ENCODE measurements at places on chromosomes 6 and 20.

GRCh38 chr6:47187893-47188587, 121.7 kb downstream of the TNFRSF21 start:
- DNase-seq = no peak

- DNase-seq = no peak
Measured at GRCh38 chr6:142802124-142802523, 142.9 kb downstream of the HIVEP2 start.

DNA sequence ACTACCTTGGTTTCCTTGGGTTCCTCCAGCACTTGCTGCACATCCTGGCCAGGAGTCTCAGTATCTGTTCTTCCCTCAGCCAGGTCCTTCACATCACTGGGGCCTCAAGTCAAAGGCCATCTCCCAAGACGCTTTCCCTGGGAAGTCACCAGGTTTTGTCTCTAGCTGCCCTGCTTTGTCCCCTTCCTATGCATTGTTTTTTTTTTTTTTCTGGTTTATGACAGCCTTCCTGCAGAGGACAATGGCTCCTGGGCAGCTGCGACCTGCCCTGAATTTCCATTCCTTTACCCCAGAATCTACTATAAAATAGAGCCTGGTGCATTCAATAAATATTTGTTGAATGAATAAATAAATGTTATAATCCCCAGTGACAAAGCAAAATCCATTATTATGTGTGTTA, 687.3 kb downstream of the QKI start:
- no peak for DNase-seq

- no peak for DNase-seq
Measured at GRCh38 chr6:14118091-14118439, 493 bp downstream of the CD83 start.

GRCh38 chr6:73664701-73665100, 10.9 kb upstream of the SLC17A5 start:
- DNase-seq = no peak

GRCh38 chr6:134249239-134249758, 68.6 kb downstream of the SGK1 start:
- no peak for DNase-seq

GRCh38 chr6:161660666-161661571, 387.1 kb upstream of the AGPAT4 start:
- DNase-seq = no peak

DNA sequence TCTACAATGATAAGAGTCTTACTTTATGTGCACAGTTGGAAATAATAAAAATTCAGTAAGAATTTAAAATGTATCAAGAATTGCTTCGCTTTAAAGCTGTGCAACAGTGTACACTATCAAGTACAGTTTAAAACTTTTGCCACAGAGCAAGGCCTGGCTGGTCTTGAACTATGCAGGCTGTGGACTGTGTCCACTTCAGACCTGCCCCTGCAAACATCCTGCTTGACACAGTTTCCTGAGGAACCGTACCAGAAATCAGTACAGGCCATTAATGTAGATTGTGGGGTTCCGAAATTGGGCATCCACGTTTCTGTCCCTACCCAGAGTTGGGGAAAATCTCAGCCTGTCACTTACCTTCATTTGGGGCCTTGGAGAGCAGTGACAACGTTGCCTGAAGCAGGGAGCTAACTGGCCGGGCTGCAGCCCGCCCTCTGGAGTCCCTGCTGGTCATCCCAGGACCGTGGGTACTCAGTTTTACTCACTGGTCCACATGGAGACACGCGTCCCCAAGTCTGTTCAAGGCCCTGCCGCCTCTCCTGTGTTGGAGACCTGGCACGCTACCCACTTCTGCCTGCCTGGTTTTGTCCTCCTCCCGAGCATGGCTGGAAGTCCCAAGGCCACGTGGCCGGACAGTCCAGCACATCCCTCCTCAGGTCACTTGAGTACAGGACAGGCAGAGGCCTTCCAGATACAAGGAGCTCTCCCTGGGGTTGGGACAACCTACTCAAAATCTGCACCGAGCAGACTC, 8.4 kb downstream of the NINL start:
- no peak for DNase-seq

DNA sequence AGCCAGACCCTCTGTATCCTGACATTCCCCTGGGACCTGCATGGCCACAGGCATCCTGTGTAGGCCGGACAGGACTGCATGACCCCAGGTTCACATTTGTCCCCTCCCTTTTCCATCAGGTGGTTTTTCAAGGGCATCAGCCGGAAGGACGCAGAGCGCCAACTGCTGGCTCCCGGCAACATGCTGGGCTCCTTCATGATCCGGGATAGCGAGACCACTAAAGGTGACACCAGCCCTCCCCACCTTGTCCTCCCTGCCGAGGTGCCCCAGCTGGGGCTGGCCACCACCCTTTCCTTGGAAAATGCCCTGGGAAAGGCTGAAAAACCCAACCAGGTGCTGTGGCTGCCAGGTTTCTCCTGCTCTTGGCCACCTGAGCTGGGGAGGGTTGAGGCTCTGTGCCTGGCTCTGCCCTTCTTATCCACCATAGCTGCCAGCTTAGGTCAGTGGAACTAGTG, 27.6 kb downstream of the HCK start:
- DNase-seq = no peak

GRCh38 chr6:108661430-108661829, 100.7 kb downstream of the FOXO3 start:
- DNase-seq = no peak

DNA sequence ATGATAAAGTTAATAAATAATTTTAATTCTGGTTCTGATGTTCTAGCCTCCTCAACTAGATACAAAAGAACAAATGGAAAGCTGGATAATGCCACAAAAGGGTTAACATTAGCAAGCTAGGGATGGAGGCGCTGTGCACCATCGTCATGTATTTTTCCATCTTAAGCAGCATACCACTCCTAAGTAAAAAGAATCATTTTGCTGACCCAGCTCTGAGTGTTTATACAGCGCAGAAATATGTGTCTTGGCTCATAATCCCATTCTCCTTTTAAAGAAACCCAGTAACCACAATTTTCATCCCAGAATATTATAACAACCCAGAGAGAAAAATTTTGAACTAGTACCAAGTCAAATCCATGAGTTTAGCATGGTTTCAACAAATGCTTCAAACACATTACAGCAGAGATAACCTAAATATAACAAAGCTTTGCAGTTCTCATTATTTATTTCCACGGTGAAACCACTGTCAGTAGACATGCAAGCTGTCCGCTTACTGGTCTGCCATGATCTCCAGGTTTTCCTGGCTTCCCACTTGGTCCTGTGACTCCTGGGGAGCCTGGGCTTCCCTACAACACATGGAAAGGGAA, 111.1 kb downstream of the COL12A1 start:
- no peak for DNase-seq

- DNase-seq = no peak
Measured at GRCh38 chr6:74976701-74977100, 229.2 kb downstream of the COL12A1 start.

DNA sequence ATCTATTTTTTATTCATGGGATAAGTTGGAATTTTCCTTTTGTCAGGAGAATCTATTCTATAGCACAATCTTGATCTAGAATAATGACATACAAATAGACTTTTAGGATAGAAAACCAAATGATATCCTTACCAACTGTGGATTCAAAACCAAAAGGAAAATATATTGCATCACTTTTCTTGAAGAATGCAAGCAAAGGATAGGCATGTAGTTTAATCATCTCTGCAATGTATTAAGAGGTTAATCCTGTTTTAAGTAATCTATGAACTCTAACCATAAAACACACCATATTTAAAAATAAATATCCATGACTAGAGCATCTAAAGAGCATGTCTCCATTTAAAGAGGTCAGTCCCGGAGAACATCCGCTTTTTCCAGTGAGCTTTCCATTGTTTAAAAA, 106.7 kb upstream of the CNKSR3 start:
- DNase-seq = no peak

DNA sequence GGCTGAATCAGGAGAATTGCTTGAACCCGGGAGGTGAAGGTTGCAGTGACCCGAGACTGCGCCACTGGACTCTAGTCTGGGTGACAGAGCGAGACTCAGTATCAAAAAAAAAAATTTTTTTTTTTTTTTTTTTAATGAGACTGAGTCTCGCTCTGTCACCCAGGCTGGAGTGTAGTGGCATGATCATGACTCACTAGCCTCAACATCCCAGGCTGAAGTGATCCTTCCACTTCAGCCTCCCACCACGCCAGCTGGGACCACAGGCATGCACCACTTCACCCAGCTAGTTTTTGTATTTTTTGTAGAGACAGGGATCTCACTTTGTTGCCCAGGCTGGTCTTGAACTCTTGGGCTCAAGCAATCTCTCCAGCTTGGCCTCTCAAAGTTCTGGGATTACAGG, 53.3 kb downstream of the MYO6 start:
- no peak for DNase-seq

DNA sequence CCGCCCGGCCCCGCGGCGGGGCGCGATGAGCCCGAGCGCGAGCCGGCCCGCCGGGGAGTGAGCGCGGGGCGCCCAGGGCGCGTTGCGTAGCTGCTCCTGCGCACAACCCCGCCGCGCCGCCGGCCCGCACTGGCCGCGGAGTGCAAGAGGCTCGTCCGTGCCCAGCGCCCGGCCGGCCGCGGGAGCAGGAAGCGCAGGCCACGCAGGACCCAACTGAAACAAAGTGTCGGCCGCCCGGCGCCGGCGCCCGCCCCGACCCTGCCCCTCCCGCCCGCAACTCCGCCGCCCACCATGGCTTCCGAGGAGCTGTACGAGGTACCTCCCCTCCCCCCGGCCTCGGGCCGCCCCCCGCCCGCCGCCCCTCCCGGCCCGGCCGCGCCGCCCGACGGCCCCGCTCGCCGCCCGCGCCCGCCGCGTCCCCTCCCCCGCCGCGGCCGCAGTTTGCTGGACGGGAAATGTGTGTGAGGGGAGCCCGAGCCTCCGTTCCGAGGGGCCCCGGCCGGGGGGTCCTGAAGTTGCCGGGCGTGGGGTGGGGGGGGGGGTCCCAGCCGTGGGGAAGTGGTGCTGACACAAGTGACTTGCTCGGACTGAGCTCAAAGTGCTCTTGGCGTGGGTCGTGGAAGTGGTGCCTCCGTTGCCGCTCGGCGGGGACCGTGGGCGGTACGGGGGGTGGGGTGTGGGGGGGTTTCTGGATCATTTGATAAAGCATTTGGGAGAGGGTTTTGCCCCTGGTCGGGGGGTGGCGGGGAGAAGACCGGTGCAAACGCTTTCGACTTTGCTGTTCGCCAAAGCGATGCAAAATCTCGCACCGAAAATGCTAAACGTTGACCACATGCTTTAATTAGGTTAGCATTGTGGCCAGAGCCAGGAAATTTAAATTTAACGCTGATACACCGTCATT, 539 bp downstream of the CDYL start:
- DNase-seq = peak; percentile 47

DNA sequence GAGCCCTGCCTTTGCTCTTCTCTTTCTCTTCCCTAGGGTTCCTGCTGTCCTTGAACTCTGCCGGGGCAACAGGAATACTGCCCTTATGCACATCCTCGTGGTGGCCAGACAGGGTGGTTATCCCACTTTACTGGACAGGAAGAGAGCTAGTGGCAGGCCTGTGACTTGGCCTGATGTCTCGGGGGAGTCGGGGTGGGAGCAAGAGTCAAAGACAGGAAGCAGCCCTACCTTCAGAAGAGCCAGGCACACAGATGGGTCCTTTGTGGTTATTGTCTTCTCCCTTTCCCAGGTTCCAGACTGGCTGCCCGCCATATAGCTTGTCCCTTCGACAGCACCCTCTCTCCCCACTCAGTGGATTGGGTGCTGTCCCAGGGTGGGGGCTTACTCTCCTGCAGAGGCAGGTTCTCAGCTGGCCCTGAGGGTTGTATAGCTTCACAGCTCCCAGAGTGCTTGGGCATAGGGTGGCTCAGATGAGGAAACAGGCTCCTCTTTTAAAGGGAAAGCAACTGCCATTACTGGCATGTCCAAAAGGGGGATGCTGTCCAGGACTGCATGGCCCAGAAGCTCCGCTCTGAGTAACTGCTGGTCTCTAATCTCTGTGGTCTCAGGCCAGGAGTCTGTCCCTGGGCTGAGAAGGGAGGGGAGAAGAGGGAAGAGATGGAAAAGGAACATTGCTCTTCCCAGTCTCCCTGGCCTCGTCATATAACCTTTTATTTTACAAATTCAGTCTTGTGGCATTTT, 17.3 kb downstream of the PLCG1 start:
- DNase-seq = no peak

DNA sequence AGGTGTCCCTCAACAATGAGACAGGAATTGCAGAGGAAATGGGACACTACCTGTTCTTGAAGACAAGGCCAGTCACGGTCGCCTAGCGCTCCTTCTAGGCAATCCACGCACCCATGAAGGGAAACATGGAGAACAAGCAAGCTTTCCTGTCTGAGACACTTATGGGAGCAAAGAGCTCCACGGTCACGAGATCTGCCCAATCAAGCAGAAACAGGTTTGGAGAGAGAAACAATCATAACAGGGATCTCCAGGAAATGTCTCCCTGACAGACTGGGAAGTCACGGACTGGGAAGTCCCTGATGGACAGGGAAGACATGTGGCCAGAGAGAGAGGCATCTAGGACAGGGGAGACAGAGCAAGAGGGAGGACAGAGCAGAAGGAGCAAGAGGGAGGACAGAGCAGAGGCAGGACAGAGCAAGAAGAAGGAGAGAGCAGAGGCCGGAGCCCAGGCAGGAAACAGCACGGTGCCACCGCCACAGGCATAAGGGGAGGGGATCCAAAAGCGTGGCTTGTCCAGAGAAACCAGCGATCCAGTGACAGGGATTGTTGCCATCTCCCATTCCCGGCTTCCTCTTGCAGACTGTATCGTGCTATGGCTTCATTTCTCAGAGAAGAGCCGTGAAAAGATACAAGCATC, 167.8 kb upstream of the ZNF337 start:
- no peak for DNase-seq

DNA sequence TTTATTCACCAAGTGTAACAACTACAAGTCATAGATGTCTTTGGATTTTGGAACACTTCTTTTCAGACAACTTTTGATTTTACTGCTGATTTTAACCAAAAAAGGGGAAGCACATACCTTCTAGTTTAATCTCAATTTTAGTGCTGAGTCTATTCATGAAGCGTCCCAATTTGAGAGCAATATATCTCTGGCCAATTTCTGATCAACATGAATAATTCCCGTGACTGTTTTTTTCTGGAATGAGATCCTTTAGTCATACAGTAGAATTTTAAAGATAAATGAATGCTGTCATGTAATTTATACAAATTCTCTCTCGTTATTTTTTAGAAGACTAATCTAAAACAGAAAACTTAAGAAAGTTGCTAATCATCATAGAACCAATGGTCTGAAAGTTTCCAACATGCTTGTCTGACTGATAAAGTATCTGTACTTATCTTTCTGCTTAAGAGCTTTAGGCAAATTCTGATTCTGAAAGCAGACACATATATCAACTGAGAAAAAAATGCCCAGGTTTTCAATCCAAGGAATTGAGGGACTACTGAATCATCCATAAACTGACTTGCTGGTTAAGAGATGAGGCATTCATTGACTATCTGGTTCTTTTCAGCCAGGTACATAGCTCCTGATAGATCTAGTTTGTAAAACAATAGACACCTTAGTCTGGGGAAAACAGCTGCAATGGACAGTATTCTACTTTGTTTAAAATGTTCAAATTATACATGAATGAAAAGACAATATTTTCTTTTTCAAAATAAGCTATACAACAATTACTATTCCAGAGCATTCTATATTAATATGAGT, 657.5 kb downstream of the RFPL4B start:
- DNase-seq = no peak
